Fibroblast of the conjunctiva (primary cell): ENCODE measurements at places on chromosomes 5 and 9.

- no peak for DNase-seq
Measured at GRCh38 chr5:132816083-132816482, 3.0 kb downstream of the SOWAHA start.

DNA sequence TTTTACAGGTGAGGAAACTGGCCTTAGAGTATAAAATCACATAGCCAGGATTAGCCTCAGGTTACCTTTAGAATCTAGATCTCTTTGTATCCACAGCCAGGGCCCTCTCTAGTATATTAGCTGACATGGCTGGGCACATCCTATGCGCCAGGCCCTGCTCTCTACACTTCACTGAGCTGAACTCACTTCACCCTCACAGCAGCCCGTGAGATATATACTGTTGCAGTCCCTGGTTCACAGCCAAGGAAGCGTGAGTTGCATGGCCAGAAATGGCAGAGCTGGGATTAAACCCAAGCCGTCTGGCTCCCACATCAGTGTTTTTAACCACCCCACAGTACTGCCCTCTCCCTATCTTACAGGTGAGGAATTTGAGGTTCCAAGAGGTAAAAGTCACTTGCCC lies 58.4 kb downstream of the DAB2IP start:
- DNase-seq = no peak

DNA sequence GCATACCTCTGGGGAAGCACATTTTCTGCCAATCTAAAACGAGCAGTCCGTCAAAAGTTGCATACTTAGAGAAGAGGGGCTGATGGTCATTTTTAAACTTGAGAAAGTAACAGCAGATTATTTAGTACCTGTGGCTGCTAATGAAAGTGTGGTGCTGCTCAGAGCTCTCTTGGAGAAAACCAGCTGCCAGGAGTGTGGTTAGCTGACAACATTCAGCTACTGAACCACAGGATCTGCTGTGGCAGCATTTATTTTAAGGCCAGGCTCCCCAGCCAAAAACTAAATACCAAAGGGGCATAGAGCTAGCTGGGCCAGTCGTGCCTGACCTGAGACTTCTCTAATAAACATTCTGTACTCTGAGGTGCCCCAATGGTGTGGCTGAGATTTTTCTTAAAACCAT lies 203.6 kb downstream of the EDIL3 start:
- no peak for DNase-seq

- DNase-seq = no peak
Measured at GRCh38 chr5:171162596-171162995, 146.5 kb upstream of the TLX3 start.

DNA sequence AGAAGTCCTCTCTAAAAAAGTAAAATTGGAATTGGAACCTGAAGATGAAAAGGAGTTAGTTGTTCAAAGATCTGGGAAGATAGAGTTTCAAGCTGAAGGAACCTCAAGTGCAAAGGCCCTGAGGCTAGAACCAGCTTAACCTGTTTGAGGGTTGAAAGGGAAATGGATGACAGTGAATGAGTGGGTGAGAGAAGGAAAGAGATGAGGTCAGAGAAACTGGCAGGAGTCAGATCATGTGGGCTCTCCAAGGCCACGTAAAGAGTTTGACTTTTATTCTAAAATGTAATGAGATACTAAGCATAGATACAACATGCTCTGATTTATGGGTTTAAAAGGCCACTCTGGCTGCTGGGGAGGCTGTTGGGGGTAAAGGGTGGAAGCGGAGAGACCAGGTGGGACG lies 2.5 kb upstream of the RAD23B start:
- DNase-seq = no peak

GRCh38 chr5:55969956-55970355 lies 24.8 kb downstream of the IL6ST start:
- no peak for DNase-seq

GRCh38 chr9:127389381-127390247 lies 7.4 kb upstream of the SLC2A8 start:
- no peak for DNase-seq

GRCh38 chr9:110142868-110143481 lies 65.0 kb downstream of the C9orf152 start:
- DNase-seq = no peak

- no peak for DNase-seq
Measured at GRCh38 chr5:1232780-1233179, 7.6 kb downstream of the SLC6A18 start.

DNA sequence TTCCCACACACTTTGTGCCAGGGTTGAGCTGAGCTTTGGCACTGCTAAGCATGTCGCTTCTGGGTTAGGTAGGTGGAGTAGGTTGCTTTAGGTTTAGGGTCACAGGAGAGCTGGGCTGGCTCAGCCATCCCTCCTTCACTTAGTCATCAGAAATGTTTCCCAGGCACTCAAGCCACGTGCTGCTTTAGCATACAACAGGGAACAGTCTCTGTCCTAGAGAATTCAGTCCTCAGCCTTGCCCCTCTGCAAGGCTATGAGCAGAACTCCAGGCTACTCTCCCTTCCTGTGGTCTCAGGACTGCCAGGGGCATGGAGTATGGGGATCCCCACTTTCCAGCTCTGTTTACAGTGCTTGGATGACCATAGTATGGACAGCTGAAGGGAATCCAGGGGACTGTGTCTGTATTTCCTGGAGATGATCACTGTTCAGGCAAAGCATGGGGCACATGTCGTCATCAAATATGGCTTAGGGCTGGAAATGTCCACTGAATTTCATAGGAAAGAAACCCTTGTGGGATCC lies 7.5 kb upstream of the ANKRD33B start:
- no peak for DNase-seq

DNA sequence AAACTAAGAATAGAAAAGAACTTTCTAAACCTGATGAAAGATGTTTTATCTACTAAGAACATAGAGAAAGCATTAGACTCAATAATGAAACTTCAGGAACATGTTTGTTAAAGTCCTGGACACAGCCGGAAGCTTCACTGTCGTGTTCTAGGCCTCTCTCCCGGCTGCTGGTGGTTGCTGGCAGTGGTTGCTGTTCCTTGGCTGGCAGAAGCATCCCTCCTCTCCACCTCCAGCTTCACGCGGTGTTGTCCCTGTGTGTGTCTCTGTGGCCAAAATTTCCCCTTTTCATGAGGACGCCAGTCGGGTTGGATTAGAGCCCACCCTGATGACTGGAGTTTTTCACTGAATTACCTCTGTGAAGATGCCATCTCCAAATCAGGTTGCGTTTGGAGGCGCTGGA lies 6.5 kb upstream of the MED10 start:
- no peak for DNase-seq

DNA sequence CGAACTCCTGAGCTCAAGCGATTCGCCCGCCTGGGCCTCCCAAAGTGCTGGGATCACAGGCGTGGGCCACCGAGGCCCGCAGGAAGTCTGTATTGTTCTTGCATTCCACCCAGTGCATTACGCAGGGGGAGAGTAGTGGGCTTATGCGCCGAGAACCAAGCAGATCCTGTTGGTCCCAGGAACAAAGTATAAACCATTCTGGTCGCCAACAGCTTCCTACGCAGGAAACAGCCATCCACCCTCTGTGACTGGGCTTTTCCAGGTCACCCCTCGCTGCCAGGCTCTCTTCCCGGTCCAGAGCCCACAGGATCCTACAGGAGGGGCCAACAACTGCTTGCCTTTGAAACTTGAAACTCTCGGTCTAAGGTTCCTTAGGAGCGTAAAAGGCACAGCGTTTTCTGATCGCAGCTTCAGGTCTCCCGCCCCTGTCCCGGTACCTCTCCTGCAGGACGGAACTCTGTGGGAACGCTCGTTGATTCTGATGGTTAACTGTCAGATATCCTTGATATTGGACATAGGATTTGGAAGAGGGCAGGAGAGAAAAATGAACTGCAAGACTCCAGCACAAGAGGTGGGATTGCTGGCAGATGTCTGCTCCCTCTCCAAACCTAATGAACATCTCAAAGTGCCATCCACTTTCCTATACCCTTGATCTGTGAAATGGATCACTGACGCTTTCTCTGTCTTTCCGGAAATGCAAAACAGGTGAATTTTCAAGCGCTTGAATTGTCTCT lies 4.2 kb upstream of the ANXA2R start:
- no peak for DNase-seq

- DNase-seq = no peak
Measured at GRCh38 chr5:57698086-57698485, 215.5 kb upstream of the ACTBL2 start.

GRCh38 chr5:88736494-88736893 lies 146.5 kb downstream of the MEF2C start:
- no peak for DNase-seq

- no peak for DNase-seq
Measured at GRCh38 chr9:74672237-74672636, 175.1 kb downstream of the RORB start.

- no peak for DNase-seq
Measured at GRCh38 chr9:134340475-134341160, 14.4 kb downstream of the RXRA start.

DNA sequence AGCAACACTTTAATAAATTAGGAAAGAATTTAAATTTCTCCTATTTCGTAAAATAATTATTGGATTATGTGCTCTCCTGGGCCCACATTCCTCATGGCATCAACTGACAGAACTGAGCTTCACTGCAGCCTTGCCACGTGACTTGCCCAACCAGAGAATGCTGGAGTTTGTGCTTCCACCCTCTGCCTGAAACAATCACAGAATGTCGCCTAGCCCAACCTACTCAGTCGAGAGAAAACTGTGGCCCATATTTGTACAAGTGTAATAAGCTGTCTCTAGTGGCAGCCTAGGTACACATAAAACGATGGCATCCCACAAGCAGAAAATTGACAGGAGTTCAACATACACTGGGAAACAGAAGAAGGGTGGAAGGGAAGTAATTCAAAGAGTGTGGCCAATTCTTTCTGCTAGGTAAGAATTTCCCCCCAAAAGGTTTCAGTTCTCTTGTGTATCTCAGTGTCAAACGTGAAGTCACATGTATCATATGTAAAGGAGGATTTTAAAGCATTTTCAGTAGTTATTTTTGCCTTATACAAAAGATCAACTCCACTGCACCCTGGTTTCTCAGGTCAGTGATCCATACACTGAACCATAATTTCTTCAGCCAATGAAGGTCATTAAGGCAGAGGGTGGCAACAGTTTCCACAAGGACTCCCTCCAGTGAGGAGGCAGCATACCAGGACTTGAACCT lies 41.7 kb downstream of the ZNF608 start:
- no peak for DNase-seq

- no peak for DNase-seq
Measured at GRCh38 chr9:135847833-135848232, 59.5 kb downstream of the CAMSAP1 start.

GRCh38 chr5:1522601-1523479 lies 920 bp downstream of the LPCAT1 start:
- DNase-seq = no peak

- no peak for DNase-seq
Measured at GRCh38 chr9:7358876-7359275, 440.7 kb downstream of the DMAC1 start.

GRCh38 chr9:136558373-136558772 lies 12.5 kb upstream of the NOTCH1 start:
- no peak for DNase-seq

DNA sequence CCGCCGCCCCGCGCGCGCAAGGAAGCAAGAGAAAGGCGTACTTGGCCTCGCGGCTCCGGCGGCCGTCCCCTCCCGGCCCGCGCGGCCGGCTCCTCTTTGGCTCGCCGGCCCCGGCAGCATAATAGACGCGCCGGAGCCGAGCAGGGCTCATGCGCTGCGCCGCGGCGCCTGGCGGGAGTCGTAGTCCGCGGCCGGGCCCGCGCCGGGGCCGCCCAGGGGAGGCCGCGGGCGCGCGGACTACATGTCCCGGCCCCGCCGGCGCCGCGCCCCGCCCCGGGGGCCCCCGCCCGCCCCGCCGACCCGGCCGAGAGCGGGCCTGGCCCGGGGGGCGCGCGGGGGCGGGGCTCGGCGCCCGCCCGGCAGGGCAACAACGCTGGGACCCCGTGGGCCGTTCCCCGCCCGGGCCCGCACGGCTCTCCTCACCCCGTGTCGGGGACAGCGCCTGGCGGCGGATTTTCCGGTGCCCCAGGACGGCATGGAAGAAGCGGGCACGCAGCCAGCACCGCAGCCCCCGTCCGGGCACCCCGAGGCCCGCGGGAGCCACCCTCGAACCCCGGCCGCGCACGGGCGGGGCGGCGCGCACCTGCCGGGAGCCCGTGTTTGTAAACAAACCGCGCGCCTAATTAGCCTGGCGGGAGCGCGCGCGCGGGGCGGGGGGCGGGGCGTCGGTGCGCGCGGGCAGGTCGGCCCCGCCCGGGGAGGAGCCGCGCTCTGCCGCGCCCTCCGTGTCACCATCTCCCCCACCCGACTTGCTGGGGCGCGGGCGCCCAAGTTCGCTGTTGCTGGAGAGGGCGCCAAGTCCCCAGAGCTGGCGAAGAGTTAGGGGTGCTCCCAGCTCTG lies at the start of gene BRD3:
BRD3 (minus strand) TSS at position 123 of the 840 bp plus-strand sequence. CDS start 14,549 bp downstream, outside the sequence.
- peak; percentile 70 for DNase-seq

GRCh38 chr9:129823542-129823934 lies 398 bp downstream of the TOR1A start:
- no peak for DNase-seq

DNA sequence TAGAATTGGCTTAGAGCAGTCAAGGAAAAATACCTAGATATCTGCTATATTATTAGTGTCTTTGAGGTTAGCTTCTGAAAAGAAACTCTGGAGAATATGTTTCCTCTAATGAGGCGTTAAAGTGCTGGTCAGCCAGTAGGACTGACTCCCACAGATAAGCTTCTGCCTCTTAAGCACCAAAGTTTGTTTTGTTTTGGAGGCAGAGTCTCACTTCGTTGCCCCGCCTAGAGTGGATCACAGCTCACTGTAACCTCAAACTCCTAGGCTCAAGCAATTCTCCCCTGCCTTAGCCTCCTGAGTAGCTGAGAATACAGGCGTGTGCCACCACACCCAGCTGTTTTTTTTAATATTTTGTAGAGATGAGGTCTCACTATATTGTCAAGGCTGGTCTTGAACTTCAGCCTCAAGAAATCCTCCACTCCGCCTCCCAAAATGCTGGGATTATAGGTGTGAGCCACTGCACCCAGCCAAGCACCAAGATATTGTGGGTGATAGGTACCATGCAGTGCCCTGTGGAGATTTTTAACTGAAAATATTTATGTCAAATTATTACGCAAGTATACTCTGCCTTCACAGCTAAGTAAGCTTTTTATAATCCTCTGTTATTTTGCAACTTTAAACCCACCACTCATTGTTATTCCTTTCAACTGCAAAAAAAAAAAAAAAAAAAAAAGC lies 24.7 kb upstream of the TMEM171 start:
- no peak for DNase-seq

GRCh38 chr5:60382716-60383115 lies 317.2 kb downstream of the DEPDC1B start:
- peak; percentile 35 for DNase-seq

DNA sequence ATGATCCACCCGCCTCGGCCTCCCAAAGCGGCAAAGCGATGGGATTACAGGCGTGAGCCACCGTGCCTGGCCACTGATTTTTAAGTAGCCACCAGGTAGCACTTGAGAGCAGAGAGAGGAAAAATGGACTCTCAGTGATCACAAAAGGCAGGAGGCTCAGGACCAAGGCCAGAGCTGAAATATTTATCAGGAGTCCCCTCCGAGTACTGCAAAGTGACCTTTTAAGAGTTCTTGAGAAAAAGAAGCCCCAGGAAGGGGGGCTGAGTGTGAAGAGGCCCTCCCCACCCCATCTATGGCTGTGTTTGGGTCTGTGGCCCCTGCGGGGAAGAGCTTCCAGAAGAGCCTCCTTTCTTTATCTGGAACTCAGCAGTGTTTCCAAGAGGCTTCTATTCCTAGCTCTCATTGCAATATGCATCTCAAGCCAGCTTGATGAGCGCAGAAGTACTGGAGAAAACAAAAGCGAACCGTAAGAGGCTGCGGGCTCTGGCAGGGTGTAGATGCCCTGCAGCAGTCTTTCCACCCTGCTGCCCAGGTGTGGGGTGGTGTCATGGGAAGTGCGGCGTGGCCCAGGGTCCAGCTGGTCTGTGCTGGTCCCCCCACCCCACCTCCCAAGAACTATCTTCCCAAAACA lies 75.5 kb upstream of the CDK20 start:
- DNase-seq = no peak

GRCh38 chr9:121371495-121372061 lies 1.5 kb upstream of the STOM start:
- no peak for DNase-seq
